M059J (cell line): ENCODE measurements at places on chromosomes 7 and 10. TPM values are rescaled to one million over a fixed set of nuclear protein-coding genes. Genes with fewer than 3 reads are reported as not detected.
A peak's percentile ranks its signal among the peaks of the same experiment; 100 is the strongest.

The GPR15LG gene
- not detected in 2 replicates for total RNA-seq

The ZNF467 gene
- total RNA-seq, result 0.96 TPM in 1 of 2 replicates, not detected in the other

The MRPS24 gene
- 206 and 260 TPM in 2 replicates for total RNA-seq

The C10orf62 gene
- not detected in 2 replicates for total RNA-seq

DNA sequence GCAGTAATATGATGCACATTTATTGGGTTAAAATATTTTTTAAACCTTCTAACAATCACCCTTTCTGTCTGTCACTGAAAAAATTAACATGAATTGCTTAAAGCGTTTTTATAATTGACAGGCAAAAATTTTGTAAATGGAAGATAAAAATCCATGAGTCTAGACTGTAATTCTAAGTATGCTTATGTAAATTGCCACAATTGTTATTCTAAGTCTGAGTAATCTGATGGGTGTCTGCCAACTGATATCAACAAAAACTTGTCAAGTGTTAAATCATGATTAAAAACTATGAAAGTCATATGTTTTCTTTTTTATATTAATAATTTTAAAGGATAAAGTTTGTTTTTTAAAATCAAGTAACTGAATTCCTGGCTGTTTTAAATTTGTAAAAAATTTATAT is 208.2 kb downstream of the CDK14 start:
- peak; percentile 16 for DNase-seq

- DNase-seq, result peak; percentile 23
These were observed 86.6 kb downstream of the BTAF1 start for GRCh38 chr10:92010047-92010735.

GRCh38 chr7:134502463-134503371 is 24.6 kb upstream of the AKR1B10 start:
- DNase-seq, result peak; percentile 60

DNA sequence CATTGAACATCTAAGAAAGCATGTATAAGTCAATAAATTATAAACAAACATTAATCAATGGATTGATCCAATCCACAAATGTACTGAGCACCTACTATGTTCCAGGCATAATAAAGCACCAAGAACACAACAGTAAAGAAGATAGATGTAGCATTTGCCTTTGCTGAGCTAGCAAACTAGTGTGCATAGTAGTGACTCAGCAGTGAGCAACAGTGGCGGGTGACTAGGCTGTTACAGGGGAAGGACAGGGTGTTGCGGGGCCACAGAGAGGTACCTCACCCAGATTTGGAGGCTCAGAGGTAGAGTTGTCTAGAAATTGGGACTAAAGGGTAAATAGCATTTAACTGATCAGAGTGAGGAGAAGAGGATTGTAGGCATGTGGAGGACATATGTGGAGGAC is 83.6 kb downstream of the NXPH1 start:
- no peak for DNase-seq
